Fibroblast of lung (primary cell): ENCODE measurements at places on chromosomes 12 and 14. TPM values are rescaled to one million over a fixed set of nuclear protein-coding genes. Genes with fewer than 3 reads are reported as not detected.

The INHBC gene
- 0.05 TPM in 1 of 2 replicates, not detected in the other for polyA plus RNA-seq

The CFAP251 gene
- 2.7 and 4.4 TPM in 2 replicates for polyA plus RNA-seq

The FLVCR2 gene
- 4.1 and 7.0 TPM in 2 replicates for polyA plus RNA-seq

The ACSM4 gene
- not detected in 2 replicates for polyA plus RNA-seq

The KCNC2 gene
- polyA plus RNA-seq: not detected in 2 replicates

- no peak overlapping the region for H3K4me3 ChIP-seq
- H3K27me3 ChIP-seq: no peaks in the 10 kb centered on the region
- no peak overlapping the region for H3K27ac ChIP-seq
- no peaks in the 10 kb centered on the region for H3K36me3 ChIP-seq
- DNase-seq: no peak
- H3K4me1 ChIP-seq: no peaks in the 10 kb centered on the region
Measured at GRCh38 chr14:85387181-85387580, 142.8 kb upstream of the FLRT2 start.

DNA sequence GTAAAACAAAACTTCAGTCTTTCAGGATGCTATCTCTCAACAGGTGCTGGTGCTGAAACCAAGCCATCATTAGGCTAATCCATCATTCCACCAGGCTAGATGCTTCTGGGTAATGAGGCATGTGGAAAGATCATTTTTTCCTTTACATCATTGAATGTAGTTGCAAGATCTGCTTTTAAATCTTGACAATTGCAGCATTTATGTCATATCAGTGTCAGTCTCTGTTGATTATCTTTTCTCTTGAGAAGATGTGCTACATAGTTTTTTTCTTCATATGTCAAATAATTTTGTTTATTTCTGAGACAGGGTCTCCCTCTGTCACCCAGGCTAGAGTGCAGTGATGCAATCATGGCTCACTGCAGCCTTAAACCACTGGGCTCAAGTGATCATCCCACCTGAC, 16.2 kb upstream of the EXD2 start:
- no peaks in the 10 kb centered on the region for H3K36me3 ChIP-seq
- no peak overlapping the region for H3K4me3 ChIP-seq
- peaks cover 6% of the 10 kb centered on the region for H3K27me3 ChIP-seq
- no peak overlapping the region for H3K27ac ChIP-seq
- H3K4me1 ChIP-seq: no peaks in the 10 kb centered on the region

GRCh38 chr14:94581127-94581999, at the start of gene SERPINA5:
Gene SERPINA5, plus strand, starts transcription at chr14:94581426. Its CDS starts 5,937 bp downstream, at chr14:94587363.
- H3K4me1 ChIP-seq: no peaks in the 10 kb centered on the region
- H3K27me3 ChIP-seq: no peaks in the 10 kb centered on the region
- no peak within 1 kb of the TSS for H3K4me3 ChIP-seq
- H3K27ac ChIP-seq: no peak within 1 kb of the TSS

DNA sequence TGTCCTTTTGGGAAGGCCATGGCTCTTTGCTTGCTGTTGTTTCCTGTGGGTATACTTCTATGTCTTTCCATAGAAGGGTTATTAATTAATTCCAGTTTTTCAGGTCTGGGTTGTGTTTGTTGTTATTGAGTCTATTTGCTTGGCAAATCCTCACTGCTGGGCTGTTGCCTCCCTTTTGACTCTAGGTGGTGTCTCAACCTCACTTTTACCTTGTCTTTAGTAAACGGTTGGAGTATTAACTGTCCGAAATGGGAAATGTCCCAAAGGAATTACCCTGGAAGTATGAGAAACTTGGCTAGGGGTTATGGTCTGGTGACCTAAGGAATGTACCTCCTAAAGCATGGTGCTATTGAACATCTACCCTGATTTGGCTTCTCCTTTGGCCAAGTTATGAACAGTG, 16.7 kb downstream of the PRH1 start:
- H3K27me3 ChIP-seq: no peaks in the 10 kb centered on the region
- no peaks in the 10 kb centered on the region for H3K4me1 ChIP-seq
- H3K4me3 ChIP-seq: no peak overlapping the region
- H3K27ac ChIP-seq: no peak overlapping the region
- no peaks in the 10 kb centered on the region for H3K36me3 ChIP-seq
- no peak for DNase-seq

- H3K4me3 ChIP-seq: no peak overlapping the region
- no peak overlapping the region for H3K27ac ChIP-seq
- H3K36me3 ChIP-seq: no peaks in the 10 kb centered on the region
- DNase-seq: no peak
- H3K4me1 ChIP-seq: no peaks in the 10 kb centered on the region
Measured at GRCh38 chr12:84660139-84660538, 252.5 kb downstream of the SLC6A15 start.
